ENCODE measurements at places on chromosomes 16 and 17.
A peak's percentile ranks its signal among the peaks of the same experiment; 100 is the strongest.

- peak; percentile 86 for DNase-seq
- H3K27ac ChIP-seq: no peak overlapping the region
Measured at GRCh38 chr16:3101018-3101840, 2.1 kb upstream of the ZSCAN10 start.

DNA sequence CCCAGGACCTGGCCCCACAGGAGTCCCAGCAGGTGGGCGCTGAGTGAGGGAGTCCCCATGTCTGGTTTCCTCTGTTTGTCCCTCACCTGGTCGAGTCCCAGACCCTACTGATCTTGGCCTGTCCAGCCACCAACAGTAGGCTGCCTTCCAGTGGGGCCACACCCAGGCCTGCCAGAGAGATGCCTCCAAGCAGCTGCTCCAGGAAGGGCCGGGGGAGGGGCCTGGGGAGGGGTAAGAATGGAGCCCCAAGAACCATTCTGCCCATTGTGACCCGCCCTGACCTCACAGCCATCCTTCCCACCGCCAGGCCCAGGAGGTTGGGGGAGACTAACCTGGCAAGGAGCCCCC is 736 bp downstream of the SPATA20 start:
- H3K4me1 ChIP-seq: peaks cover 20% of the 10 kb centered on the region
- no peaks in the 10 kb centered on the region for H3K27me3 ChIP-seq
- no peak for DNase-seq

DNA sequence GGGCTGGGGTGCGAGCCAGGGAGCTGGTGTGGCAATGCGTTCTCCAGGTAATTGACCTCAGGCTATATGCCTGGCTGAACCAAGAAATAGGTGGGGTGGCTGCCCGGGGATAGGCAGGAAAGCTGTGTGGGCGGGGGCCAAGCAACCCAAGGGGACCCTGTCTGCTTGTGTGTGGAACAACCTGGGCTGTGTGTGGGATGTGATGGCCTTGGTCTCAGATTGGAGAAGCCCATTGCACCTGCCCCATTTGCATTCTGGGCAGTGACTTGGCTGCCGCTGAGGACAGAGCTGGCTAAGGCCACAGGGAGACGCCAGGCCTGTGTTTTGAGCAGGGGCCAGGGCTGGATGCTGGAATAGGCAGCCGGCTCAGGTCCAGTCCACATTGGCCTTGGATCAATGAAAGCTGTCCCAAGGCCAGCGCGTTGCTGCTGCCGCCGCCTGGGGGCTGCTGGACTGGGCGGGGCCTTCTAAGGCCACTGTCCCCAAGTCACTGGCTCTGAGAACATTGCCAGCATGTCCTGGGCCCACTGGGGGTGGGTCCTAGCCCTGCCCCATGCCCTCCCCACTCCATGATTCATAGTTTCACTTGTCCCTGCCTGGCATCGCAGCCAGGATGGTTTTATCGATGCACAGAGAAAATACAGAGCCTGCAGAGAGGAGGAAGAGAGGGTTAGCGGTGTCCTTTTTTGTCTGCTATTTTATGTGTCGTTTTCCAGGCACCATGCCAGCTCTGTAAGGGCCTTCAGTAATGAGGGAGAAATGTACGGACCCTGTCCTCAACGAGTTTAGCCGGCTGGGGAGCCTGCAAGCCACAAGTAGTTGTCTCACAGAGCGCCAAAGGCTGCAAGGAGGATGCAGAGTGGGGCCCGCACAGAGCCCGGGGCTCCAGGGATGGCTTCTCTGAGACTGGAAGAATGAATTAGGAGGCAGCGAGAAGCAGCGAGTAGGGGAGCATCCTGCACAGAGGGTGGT is 43.9 kb downstream of the NKD1 start:
- H3K4me3 ChIP-seq: no peak overlapping the region
- no peak overlapping the region for H3K27ac ChIP-seq
- peaks cover 22% of the 10 kb centered on the region for H3K4me1 ChIP-seq
- no peaks in the 10 kb centered on the region for H3K36me3 ChIP-seq
- DNase-seq: no peak

DNA sequence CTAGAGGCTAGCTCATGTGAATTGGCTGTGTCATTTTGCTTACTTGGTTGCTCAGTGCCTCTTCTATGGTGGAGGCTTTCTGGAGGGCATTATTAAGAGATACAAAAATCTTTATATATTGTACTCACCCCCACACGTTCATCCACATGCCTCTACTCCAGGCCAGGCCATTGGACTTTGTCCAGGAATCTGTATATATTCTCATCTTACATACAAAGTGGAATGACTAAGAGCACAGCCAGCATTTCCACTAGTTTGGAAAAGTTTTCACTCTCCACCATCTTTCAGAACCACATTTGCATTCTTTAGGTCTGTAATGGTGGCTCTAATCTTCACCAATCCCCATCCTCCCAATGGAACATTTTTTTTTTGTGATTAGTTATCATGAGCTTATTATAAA is 4.8 kb upstream of the GLG1 start:
- no peak overlapping the region for H3K4me3 ChIP-seq
- H3K27ac ChIP-seq: no peak overlapping the region
- no peak for DNase-seq
- no peaks in the 10 kb centered on the region for H3K27me3 ChIP-seq
- no peaks in the 10 kb centered on the region for H3K36me3 ChIP-seq
- H3K4me1 ChIP-seq: peaks cover 6% of the 10 kb centered on the region

GRCh38 chr16:160691-161190 is 5.0 kb upstream of the HBM start:
- no peak overlapping the region for H3K27ac ChIP-seq
- peaks cover 11% of the 10 kb centered on the region for H3K27me3 ChIP-seq
- no peak overlapping the region for H3K4me3 ChIP-seq
- DNase-seq: no peak
